ENCODE measurements at places on chromosomes 2 and 18.

GRCh38 chr2:177882501-177882900 lies 190.1 kb downstream of the PDE11A start:
- DNase-seq: no peak

- DNase-seq: no peak
Observed at GRCh38 chr2:184851576-184851975, 253.2 kb downstream of the ZNF804A start.

GRCh38 chr2:164913640-164914350 lies 41.5 kb downstream of the SLC38A11 start:
- DNase-seq: no peak

DNA sequence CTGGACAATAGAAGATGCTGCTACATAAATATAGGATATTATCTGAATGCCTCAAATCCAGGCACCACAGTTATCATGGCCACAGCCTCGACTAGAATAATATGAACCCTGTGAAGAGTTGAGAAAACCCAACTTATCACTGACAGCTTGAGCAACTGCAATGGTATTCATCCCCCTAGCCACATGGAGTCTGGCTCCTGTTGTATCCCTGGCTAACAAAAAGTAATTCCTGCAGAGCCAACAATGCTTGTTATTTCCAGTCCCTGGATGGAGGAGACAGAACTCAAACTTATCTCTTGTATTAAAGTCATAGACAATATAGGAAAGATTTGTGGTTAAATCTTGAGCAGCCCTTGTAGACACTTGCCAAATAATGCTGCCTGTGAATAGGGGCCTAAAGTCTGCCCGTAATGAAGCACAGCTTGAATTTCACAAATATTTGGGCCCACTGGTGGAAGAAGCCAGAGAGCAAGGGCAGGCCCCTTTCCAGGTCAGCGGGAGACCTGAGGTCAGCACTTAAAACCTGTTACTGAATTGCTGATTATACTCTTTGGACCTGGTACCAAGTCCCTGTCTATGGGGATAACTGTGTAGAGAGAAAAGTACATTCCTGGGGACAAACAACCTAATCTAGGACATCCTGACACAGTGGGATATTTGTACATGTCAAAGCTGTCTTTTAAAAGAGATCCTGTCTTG lies 28.4 kb upstream of the SUCLG1 start:
- DNase-seq: no peak

DNA sequence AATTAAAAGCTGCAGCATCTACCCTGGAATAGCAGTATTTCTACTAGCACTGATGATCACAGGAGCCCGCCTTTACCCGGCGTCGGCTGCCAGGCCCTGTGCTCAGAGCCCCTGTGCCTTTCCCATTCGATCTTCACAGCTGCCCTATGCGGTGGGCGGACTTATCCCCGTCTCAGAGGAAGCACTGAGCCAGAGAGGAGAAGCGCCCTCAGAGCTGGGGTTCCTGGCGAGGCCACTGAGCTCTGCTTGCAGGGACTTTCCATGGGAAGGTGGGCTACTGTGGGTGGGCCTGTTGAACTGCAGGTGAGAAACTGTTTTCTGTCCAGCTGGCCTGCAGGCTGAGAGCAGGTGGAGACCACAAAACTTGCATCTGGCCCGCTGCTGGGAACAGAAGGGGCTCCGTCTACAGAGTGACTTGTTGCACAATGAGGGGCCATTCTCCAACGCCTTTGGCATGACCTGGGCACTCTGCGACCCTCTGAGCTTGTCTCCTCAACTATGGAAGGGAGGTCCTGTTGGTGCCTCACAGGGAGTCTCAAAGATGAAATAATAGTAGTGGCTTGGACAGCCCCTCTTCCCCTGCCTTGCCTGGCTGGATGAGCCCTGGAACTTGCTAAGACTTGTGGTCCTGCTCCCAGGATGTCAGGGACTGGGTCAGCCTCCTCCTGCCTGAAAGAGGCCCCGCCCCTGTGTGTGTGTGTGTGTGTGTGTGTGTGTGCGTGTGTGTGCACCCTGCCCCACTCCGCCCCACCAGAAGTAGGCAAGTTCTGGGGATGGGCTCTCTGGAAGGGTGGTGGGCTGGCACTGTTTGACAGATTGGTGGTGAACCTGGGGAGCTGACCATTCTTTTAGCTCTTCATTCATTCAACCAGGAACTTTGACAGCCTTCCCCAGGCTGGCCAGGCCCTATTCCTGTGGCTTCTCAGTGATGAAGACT lies 32.7 kb downstream of the GLI2 start:
- DNase-seq: no peak

- no peak for DNase-seq
Observed at GRCh38 chr2:119202610-119203310, 20.9 kb upstream of the STEAP3 start.

- DNase-seq: peak; percentile 12
Observed at GRCh38 chr2:20755132-20755800, 67.6 kb downstream of the LDAH start.

DNA sequence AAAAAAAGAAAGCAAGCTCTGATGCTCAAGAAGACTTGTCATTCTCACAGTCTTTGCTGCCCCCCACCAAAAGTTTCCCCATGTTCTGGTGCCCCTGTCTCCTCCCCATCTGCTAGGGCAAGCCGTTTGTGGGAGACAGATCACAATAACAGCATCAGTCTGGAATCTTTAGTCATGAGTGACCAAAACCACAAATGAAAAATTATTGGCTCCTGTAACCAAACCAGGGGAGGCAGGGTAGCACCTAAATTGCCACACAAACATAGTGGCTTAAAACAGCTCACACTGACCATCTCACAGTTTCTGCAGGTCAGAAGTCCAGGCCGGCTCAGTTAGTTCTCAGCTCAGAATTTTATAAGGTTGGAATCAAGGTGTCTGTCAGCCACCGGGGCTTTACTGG lies 9.1 kb upstream of the B3GNT7 start:
- no peak for DNase-seq

DNA sequence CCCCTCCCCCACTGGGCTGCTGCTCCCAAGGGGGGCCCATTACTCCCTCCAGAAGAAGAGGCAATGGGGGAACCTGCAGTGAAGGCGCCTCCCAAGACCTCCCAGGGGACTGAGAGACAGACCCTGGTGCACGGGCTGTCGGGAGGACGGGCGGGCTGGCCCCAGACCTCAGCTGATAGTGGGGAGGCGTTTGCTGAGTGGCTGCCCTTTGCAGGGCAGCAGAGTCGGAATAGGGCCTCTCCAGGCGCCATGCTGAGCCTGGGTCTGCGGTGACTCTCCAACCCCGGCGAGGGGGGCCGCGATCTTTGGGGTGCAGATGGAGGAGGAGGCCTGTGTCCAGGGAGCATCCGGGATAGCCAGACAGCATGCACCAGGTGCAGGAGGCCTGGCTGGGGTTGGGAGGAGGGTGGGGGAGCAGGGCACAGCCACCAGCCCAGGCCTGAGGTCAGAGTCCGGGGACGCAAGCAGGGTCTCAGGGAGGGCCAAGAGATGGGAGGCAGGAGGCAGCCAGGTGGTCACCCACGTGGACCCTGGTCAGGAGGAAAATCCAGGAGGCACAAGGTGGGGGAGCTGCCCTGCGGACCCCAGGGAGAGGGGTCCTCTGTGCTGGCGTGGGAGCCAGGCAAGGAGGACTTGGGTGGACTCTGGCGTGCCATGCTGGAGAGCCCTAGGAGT lies 11.0 kb downstream of the CROCC2 start:
- no peak for DNase-seq

DNA sequence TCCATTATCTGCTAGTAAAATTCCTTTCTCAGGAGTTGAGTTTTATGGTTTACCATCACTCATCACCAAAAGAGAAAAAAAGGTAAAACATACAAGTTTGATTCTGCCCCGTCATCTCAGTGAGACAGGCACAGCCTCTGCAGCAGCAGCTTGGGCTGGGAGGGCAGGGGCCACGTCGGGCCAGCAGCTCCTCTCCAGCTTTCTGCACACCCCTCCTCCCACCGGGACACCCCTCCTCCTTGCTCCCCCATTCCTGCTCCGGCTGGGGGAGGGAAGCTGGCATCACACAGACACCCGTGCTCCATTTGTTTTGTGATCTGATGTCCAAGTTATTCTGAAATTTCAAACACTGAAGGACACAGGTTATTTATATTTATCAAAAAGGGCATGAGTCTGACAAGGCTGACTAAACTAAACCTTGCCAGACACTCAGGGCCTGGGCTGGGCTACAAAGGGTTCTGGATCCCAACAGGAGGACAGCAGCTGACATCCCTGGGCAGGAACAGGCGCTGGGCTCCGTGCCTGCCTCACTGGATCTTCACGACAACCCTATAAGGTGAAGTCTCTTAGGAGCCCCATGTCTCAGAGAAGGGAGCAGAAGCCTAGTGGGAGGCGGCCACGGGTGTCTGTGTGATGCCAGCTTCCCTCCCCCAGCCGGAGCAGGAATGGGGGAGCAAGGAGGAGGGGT lies 71.4 kb downstream of the HDAC4 start:
- no peak for DNase-seq

DNA sequence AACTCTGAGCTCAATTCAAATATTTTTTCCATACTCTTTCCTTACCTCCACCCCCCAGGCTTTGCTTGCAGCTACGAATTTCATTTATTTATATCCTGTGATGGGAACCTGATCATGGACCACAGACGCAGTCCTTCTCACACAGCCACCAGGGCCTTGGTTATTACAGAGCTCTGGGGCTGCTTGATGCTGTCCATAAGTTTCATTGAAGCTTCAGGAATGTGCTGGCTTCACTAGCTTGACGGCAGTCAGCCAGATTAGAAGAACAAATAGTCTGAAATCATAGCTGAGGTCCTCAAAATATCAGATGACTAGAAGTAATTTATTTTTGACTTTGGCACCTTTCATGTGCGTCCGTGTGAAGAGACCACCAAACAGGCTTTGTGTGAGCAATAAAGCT lies 104.9 kb downstream of the VWA3B start:
- DNase-seq: no peak

DNA sequence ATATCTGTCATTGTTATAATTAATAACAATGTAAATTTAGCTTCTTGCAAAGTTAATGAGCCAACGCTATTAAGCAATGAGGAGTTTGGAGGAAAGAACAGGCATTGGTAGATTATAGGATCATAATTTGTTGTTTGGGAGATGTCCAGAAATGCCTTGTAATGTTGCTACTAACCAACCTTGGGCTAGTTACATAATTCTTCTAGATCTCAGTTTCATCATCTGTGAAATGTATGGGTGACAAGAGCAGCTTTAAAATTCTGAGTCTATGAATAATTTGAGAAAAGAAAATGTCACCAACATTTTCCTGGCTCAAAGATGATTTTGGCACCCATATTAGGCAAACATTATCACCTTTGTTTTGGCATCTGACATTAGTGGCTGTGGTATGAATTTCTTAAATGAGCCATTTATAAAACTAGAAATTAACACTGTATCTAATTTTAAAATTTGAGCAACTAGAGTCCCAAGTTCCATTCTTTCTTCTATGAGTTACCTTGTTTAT lies 2.9 kb downstream of the TMEM178A start:
- no peak for DNase-seq

- peak; percentile 28 for DNase-seq
Observed at GRCh38 chr2:54947646-54948045, 102.6 kb downstream of the RTN4 start.

DNA sequence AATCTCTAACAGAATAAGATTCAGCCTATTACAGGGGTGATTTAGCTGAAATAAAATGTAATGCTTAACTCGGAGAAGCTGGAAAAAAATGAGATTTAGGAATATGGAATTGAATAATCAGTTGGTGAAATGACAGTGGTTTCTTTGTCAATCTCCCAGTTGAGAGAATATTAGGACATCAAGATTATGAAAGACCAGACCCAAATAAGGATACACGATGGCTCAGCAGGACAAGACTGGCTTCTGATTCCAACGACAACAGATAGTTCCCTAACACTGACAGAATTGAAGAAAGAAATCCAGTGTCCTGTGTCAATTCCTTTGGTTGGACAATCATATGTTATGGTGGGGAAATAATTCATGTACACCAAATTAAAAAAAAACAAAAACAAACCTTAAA lies 55.8 kb downstream of the HRH4 start:
- DNase-seq: no peak

DNA sequence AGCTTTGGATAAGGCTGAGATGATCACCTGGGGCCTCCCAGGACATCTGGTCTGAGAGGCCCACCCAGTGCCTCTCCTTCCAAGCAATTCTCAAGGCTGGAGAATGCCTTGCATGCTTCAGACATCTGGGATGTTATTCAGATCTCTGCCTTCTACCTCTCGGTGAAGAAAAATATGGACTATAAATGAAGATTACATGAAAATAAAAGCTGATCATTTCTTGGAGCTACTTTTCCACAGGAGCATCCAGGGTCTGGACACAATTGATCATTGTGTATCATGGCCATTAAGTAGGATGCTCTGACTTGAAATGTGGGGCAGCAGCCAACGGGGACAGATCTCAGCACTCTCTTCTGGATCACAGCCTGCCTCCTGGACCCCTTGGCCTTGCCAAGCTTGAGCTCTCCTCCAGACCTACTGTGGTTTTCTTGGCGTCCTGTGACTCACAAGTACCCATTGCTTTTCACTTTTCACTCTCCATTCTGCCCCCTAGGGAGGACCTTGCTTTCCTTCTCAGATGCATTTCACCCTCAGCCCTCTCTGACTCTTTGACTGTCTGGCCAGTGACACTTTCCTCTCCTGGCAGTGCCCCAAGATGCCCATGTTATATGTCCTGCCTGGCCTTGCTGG lies 203.1 kb downstream of the INSIG2 start:
- DNase-seq: no peak

GRCh38 chr2:133791191-133791590 lies 222.9 kb upstream of the NCKAP5 start:
- no peak for DNase-seq

DNA sequence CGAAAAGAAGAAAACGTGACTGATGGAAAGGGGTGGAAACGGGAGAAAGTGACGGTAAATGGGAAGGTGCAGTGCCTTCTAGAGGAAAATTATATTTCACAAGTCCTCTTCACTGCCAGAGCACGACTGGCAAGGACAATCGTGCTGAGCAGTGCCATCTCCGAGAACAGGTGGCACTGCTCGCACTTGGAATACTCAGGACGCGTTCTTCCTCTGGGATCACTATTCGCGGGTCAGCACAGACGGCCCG lies 364 bp downstream of the STAT1 start:
- DNase-seq: no peak

DNA sequence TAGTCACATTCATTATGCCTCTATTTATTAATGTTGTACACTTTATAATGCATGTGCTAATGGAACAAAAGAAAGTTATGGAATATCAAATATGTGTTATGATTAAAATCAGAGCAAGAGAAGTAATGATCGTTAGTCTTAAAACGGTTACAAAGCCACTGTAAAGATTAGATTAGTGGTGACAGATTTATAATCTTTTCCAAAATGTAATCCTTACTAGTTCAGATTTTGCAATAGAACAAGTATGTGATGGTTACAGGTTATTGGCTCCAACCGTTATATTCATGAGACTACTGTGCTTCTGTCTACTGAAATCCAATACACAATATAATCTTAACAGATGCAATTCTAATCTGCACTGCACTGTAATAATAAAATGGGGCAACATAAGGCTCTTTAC lies 180.6 kb downstream of the ZNF521 start:
- no peak for DNase-seq

GRCh38 chr2:60881047-60881932 lies at the start of gene REL:
TSS of gene REL (plus strand) at chr2:60881574. CDS start at chr2:60881841, 267 bp downstream.
- DNase-seq: peak; percentile 66

GRCh38 chr2:222270396-222270795 lies 28.4 kb downstream of the PAX3 start:
- no peak for DNase-seq
